ENCODE measurements at places on chromosomes 6 and 20.

- no peak for DNase-seq
Measured at GRCh38 chr6:44143731-44144130, 14.9 kb upstream of the CAPN11 start.

DNA sequence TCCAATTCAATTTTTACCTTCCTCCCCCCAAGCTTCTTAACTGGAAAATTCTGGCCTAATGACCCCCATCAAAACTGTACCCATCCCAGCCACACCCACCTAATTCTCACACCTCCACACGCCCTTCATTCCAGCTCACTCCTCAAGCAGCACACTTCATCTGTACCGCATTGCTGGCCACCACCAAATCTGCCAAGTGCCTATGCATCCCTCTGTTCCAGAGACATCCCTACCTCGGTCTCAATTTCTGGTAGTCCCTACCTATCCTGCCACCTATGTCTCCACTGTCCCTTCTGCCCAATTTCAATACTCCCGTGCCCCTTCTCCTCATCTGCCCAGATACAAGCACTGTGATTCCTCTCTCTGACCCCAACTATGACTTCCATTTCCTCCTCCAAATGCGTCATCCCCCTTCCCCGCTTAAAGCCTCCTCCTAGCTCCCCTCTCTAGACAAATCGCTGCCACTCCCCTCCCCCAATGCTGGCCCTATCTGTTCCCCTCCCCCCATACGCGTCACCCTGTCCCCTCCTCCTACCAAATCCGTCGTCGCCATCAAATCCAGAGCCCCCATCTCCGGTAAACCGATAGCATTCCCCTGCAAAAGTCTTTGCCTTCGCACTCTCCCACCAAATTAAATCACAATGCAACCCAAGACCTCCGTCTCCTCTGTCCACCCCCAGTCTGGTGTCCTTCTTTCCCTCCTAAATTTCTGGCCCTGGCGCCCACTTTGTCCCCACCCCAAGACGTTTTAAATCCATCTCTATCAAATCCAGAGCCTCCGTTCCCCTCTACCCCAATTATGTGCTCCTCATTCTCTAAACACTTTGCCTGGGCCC lies 1.2 kb downstream of the MTCH1 start:
- DNase-seq = peak; percentile 84

DNA sequence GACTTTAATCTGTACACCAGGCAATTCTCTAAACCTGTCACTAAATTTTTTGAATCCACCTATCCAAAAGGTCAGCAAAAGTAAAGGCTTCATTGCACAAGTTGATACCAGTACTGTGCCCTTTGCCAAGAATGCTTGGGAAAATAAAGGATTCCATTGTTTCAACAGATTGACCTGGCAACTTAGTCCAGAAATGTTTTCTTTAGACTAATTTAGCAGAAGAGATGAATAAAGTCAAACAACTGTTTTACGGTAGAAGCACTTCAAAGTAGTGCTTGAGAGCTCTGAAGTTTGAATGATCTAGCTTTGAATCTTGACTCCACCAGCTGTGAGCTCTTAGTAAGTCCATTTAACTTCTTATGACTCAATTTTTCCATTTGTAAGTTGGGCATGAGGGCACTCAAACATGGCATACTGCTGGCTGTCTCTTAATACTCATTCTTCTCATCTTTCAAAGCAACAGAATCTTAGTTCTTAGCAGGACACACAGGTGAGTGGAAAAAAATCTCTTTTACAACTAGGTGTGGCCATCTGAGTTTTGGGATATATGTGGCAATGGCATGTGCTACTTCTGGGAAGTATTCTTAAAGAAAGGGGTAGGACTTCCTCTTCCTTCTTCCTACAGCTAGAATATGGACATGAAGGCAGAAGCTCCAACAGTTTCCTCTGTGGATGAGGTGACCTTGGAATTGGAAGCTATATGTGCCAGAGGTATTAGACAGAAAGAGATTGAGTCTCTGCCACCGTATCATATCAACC lies 55.9 kb upstream of the LOC128125822 start:
- DNase-seq = no peak

DNA sequence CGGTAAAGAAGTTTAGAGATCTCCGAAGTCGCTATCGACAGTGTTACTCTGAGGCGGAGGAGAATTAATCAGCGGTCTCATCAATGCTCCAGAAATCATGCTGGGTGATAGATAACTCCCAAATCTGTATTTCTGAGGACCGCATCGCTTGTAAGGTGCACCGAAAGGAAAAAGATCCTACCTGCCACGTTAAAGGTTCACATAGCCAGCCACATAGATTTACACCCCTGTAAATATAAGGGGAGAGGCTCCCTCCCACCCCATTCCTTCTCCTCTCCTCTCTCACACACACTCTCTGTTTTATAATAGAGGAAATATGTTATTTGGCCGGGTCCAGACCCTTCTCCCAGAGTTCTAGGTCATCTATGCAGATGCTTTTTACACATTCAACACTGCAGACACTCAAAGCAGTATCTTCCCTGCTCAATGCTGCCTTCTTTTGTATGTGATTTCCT lies 620 bp upstream of the DEK start:
- no peak for DNase-seq

GRCh38 chr20:35285806-35286076 lies 1.2 kb upstream of the EIF6 start:
- DNase-seq = no peak

- peak; percentile 30 for DNase-seq
Measured at GRCh38 chr6:48151142-48151541, 40.1 kb upstream of the PTCHD4 start.

DNA sequence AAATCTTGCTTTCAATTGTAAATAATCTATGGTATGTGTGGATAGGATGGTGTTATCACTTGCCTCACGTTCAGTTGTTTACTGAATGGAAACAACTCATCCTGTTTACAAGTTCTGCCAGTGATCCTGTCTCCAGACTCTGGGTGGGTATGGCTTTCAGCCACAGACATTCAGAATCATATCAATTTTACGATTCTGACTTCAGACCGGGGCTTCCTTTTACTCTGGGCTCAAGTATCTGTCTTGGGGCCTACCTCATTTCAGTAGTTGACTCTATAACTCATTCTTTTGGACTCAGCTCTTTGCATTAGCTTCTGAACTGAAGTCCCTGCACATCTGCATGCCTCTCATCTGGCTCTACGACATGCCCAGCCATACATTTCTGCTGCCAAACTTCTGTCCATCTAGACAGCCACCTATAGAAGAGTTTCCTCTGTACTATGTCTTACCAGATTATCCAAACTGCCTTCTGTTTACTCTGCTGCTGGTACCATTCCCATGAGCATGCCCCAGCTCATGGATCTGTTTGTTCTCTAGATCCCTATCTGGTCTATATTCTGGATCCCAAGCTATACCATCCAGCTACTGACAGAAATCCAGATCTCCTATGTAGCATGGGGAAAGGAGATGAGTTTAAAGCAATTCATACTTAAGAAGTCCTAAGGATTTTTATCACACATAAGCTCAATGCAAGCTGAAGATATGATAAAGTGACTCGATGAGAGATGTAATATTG lies 34.3 kb downstream of the FYN start:
- DNase-seq = peak; percentile 73

- no peak for DNase-seq
Measured at GRCh38 chr6:39543095-39543494, 182.1 kb downstream of the KIF6 start.

DNA sequence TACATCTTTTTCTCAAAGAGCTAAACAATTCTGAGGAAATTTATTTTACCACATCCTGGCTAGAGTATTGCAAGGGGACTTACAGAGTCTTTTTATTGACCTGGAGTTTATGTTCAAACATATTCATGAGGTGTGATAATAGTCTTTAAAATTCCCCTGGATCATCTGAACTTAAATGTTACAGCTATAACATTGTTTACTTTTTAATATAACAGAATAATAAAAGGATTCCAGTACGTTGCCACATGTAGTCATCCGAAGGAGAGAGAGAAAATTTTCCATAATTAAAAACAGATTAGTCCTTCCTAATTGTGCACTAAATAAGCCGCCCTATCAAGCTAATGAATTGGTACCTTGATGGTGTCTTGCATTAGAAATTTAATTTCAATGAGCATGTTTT lies 765.4 kb upstream of the MAP3K7 start:
- peak; percentile 19 for DNase-seq

- no peak for DNase-seq
Measured at GRCh38 chr6:169363590-169363989, 109.9 kb upstream of the THBS2 start.

GRCh38 chr6:105594821-105595220 lies 191.9 kb upstream of the PREP start:
- no peak for DNase-seq

DNA sequence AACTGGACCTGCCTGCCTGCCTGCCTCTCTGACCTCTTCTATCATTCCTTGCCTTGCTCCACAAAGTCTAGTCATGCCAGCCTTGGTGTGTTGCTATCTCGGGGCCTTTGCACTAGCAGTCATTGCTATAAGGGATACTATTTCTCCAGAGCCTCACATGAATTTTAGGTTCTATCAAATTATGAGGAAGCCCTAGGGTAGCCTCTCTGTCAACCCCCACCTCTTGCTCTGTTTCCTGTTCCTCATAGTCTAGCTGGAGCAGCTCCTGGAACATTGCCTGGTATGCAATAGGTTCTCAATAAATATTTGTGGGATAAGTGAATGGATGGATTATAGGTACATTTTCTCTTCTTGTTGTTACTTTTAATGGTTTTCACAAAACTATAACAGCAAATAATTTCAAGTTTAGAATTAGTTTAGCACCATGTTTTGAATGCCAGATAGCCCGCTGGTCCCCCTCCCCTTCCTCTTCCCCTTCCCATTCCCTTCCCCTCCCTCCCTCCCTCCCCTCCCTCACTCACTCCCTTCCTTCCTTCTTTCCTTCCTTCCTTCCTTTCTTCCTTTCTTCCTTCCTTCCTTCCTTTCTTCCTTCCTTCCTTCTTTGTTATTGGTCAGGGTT lies 46.9 kb upstream of the DTNBP1 start:
- DNase-seq = no peak

- DNase-seq = no peak
Measured at GRCh38 chr20:62002882-62003480, 62.7 kb downstream of the TAF4 start.

DNA sequence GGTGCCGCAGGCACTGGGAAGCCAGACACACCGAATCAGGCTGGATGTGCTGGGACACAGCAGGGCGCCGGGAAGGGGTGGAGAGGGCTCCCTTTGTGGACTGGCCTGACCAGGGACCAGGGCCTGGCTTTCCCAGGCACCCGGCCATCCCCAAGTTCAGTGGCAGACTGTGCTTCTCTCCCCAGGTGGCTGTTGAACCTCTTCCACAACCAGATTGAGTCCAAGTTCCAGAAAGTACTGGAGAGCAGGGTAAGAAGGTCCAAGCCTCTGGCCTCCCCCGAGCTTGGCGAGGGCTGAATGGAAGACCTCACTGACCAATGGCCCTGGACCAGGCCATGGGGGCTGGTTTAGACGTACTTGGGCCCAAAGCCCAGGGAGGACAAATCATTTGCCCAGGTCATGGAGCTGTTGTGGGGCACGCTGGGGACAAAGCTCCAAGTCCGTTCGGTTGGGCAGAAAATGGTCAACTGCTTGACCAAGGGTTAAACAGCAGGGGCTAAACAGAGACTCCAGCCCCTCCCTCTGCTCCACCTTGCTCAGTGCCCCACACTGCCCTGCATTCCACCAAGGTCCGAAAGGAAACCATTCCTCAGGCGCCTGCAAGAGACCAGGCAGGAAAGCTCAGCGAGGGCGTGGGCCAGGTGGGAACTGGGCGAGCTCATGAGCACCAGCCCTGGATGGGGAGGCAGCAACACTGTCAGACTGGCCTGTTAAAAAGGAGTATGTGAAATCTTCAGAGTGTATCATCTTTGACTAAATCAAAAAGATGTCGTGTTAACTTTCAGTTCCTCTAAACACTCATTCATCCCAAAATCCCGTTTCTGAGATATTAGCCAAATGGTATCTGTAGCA lies 9.1 kb downstream of the LBP start:
- no peak for DNase-seq

- no peak for DNase-seq
Measured at GRCh38 chr20:9955646-9956045, 79.1 kb upstream of the ANKEF1 start.

GRCh38 chr20:22465622-22466446 lies 118.5 kb downstream of the FOXA2 start:
- no peak for DNase-seq

- no peak for DNase-seq
Measured at GRCh38 chr6:83847179-83847578, 6.0 kb upstream of the RIPPLY2 start.

DNA sequence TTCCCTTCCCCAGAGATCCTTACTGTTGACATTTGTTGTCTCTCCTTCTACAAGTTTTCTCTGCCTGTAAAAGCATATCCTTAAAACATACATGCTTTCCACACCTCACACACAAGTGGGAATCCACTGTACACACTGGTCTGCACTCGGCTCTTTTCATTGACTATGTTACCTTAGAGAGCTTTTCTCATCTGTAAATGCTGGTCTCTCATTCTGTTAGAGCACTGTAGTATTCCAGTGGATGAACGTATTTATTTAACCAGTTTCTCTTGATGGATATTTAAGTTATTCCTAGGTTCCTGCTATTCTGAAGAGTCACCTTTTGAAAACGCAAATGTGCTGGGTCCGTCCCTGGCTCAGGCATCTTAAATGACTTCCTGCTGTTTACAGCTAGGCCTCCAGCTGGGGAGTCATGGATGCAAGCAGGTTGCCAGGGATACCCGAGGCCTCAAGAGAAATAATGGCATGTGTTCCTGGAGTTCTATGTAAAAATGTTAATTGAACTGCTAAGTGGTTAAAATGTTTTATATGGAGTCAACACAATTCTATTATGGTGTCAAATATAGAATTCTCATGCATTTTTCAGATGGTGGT lies 61.1 kb upstream of the TGM3 start:
- no peak for DNase-seq

DNA sequence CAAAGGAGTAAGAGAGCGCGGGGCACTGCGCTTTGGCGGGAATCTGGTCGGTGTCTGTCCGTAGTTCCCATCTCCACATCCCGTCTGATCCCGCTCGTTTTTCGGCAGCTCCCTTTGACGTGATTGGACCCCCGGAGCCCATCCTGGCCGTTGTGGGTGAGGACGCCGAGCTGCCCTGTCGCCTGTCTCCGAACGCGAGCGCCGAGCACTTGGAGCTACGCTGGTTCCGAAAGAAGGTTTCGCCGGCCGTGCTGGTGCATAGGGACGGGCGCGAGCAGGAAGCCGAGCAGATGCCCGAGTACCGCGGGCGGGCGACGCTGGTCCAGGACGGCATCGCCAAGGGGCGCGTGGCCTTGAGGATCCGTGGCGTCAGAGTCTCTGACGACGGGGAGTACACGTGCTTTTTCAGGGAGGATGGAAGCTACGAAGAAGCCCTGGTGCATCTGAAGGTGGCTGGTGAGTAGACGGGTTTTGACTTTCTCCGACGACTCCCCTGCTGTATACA lies 1.4 kb downstream of the BTN1A1 start:
- DNase-seq = peak; percentile 20

DNA sequence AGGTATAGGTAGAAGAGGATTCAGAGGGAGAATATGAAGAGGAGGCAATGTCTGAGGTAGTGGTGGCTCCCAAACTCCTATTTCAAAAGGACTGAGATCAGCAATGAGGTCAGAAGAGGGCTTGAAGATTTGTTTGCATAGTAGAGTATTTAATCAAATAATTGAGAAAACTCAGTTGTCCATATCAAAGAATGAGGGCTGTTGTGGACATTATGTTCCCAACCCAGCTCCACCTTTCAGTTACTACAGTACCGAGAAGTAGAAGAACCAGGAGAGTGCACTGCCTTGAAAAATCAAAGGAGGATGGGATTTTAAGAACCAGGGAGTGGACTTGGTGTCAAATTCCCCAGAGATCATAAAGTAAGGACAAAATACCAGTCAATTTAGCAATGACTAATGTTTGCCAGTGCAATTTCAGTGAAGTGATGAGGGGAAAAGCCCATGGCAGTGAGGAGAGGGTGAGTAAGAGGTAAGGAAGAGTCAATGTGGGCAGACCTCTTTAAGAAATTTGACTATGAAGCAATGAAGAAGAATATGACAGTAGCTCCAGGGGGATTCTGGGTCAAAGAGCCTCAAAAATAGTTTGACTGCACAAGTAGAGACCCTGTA lies 382.4 kb downstream of the PKHD1 start:
- no peak for DNase-seq

Data from fibroblast of villous mesenchyme (primary cell).